ENCODE measurements at places on chromosomes 4 and X. TPM values are rescaled to one million over a fixed set of nuclear protein-coding genes. Genes with fewer than 3 reads are reported as not detected.

DNA sequence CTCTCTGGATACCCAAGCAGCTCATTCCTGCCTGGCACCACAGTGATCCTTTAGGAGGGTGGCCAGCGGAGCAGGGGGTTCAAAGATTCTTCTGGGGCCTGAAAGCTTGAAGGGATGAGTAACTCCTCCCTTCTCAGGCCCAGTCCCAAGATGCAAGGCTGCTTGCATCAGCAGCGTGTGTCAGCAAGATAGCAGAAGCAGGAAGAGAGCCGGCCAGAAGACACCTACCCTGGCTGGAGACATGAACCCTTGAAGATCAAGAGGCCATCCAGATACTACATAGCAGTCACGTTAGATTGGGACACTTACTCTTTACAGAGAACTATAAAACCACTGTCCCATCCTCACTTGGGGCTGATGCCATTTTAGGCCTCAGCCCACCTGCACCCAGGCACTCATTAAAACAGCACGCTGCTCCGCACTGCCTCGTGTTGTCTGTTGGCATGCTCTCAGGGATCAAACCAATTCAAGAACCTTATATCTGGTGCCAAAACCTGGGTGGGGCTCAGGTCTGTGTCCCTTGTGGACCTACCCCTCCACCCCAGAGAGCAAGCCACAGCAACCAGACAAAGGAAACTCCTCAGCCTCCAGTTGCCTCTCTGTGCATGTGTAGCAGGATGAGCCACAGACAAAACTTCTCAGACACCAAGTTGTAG lies 6.5 kb downstream of the UGT2B17 start:
- no peak for DNase-seq
- H3K27me3 ChIP-seq = no peaks in the 10 kb centered on the region
- H3K27ac ChIP-seq = no peak overlapping the region

GRCh38 chr4:133565379-133565778 lies 416.3 kb downstream of the PCDH10 start:
- H3K4me1 ChIP-seq = no peaks in the 10 kb centered on the region
- DNase-seq = no peak
- H3K27ac ChIP-seq = no peak overlapping the region
- H3K4me3 ChIP-seq = no peak overlapping the region
- no peaks in the 10 kb centered on the region for H3K36me3 ChIP-seq

- no peak for DNase-seq
- H3K4me3 ChIP-seq = no peak overlapping the region
- H3K27me3 ChIP-seq = peaks cover 14% of the 10 kb centered on the region
- H3K4me1 ChIP-seq = peaks cover 15% of the 10 kb centered on the region
- H3K36me3 ChIP-seq = no peaks in the 10 kb centered on the region
Observed at GRCh38 chr4:95551653-95552052, 2.9 kb upstream of the UNC5C start.

GRCh38 chr4:139735381-139736273 lies 70.0 kb downstream of the MGST2 start:
- peak; percentile 84 for DNase-seq
- H3K4me3 ChIP-seq = peak overlapping the region; percentile 45
- H3K27me3 ChIP-seq = peaks cover 26% of the 10 kb centered on the region
- no peaks in the 10 kb centered on the region for H3K36me3 ChIP-seq

PLP2 gene
- total RNA-seq = 59.2 TPM

SMARCA1 gene
- total RNA-seq = 15.5 TPM

NKX1-1 gene
- not detected for total RNA-seq

ADH1C gene
- 2.3 TPM for total RNA-seq

MYOZ2 gene
- 0.34 TPM for total RNA-seq
